ENCODE measurements at places on chromosomes 13 and 19. TPM values are rescaled to one million over a fixed set of nuclear protein-coding genes. Genes with fewer than 3 reads are reported as not detected.

- no peak overlapping the region for H3K4me3 ChIP-seq
- DNase-seq, result no peak
- no peaks in the 10 kb centered on the region for H3K4me1 ChIP-seq
- H3K36me3 ChIP-seq, result no peaks in the 10 kb centered on the region
Observed at GRCh38 chr19:3857449-3858003, 11.3 kb downstream of the ZFR2 start.

DNA sequence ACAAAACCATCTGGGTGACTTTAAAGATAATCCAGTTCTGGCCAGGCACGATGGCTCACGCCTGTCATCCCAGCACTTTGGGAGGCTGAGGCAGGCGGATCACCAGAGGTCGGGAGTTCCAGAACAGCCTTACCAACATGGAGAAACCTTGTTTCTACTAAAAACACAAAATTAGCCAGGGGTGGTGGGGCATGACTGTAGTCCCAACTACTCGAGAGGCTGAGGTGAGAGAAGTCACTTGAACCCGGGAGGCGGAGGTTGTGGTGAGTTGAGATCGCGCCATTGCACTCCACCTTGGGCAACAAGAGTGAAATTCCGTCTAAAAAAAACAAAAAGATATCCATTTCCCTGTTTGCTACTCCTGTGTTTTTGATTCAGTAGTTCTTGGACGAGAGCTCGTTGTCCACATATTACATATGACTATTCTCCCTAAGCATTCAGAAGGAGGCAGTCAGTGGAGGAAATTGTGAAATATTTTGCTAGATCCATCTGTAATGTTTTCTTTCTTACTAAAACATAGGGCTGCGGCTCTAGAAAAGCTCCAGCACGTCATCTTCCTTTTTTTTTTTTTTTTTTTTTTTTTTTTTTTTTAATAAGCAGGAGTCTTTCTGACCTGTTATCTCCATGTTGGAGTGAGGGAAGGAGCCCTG is 33.6 kb downstream of the ZNF701 start:
- H3K36me3 ChIP-seq, result no peaks in the 10 kb centered on the region
- no peak overlapping the region for H3K27ac ChIP-seq
- H3K27me3 ChIP-seq, result no peaks in the 10 kb centered on the region

DNA sequence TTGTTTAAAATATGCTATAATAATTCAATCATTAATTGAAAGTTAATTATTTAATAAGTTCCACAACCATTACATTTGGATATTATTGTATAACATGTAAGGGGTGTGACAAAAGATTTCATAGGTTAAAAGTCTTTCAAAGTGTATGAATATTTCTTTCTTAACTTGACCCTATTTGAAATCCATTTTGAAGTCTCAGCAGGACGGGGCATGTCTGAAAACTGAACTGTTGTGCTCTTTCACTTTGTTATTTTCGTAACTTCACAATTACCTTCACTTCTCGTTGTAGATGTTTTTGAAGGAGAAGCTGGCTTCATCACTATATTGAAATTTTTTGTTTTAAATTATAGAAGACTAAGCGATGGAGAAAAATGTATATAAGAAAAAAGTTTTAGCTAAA is 1775.7 kb downstream of the PCDH9 start:
- no peaks in the 10 kb centered on the region for H3K27me3 ChIP-seq
- no peaks in the 10 kb centered on the region for H3K4me1 ChIP-seq
- no peak overlapping the region for H3K27ac ChIP-seq
- H3K4me3 ChIP-seq, result no peak overlapping the region
- no peak for DNase-seq

- no peak overlapping the region for H3K27ac ChIP-seq
- H3K27me3 ChIP-seq, result peaks cover 76% of the 10 kb centered on the region
- H3K4me3 ChIP-seq, result no peak overlapping the region
Observed at GRCh38 chr19:49427855-49428546, 2.8 kb downstream of the GFY start.

- H3K27me3 ChIP-seq, result no peaks in the 10 kb centered on the region
- H3K36me3 ChIP-seq, result no peaks in the 10 kb centered on the region
- H3K27ac ChIP-seq, result no peak overlapping the region
- H3K4me1 ChIP-seq, result no peaks in the 10 kb centered on the region
- DNase-seq, result no peak
- no peak overlapping the region for H3K4me3 ChIP-seq
Observed at GRCh38 chr13:21336609-21337349, 122.3 kb downstream of the ZDHHC20 start.

- H3K36me3 ChIP-seq, result no peaks in the 10 kb centered on the region
- no peak within 1 kb of the TSS for H3K27ac ChIP-seq
- DNase-seq, result peak; percentile 87
- H3K4me3 ChIP-seq, result peak within 1 kb of the TSS; percentile 54
- H3K27me3 ChIP-seq, result no peaks in the 10 kb centered on the region
Observed at GRCh38 chr19:35868172-35868822, at the start of gene APLP1. TSS of gene APLP1 (plus strand) at chr19:35868574. CDS start at chr19:35868637, 63 bp downstream.

GRCh38 chr13:51794964-51795363 is 9.0 kb downstream of the DHRS12 start:
- H3K4me3 ChIP-seq, result no peak overlapping the region
- no peaks in the 10 kb centered on the region for H3K4me1 ChIP-seq
- no peaks in the 10 kb centered on the region for H3K27me3 ChIP-seq
- no peaks in the 10 kb centered on the region for H3K36me3 ChIP-seq
- H3K27ac ChIP-seq, result no peak overlapping the region
- DNase-seq, result no peak

DNA sequence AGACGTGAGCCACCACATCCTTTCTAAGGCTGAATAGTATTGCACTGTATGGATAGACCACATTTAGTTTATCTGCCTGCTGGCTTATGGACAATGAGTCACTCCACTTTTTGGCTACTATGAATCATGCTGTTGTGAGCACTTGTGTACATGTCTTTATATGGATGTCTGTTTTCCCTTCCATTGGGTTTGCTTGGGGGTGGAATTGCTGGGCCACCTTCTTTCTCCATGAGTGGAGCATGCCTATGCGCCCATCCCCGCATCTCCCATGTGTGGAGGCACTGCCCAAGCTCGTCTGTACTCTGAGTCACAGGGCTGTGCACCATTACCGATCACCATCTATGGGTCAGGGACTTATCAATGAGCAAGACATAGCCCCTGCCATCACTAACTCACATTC is 127.2 kb upstream of the GJB6 start:
- no peaks in the 10 kb centered on the region for H3K36me3 ChIP-seq
- DNase-seq, result no peak
- H3K27ac ChIP-seq, result no peak overlapping the region
- H3K27me3 ChIP-seq, result no peaks in the 10 kb centered on the region
- H3K4me3 ChIP-seq, result no peak overlapping the region

- no peak overlapping the region for H3K27ac ChIP-seq
- no peak overlapping the region for H3K4me3 ChIP-seq
- no peaks in the 10 kb centered on the region for H3K4me1 ChIP-seq
- DNase-seq, result no peak
- no peaks in the 10 kb centered on the region for H3K27me3 ChIP-seq
Observed at GRCh38 chr13:113641426-113641825, 16.6 kb downstream of the ATP4B start.

- H3K4me1 ChIP-seq, result no peaks in the 10 kb centered on the region
- no peaks in the 10 kb centered on the region for H3K36me3 ChIP-seq
- no peak overlapping the region for H3K27ac ChIP-seq
- H3K4me3 ChIP-seq, result no peak overlapping the region
- no peaks in the 10 kb centered on the region for H3K27me3 ChIP-seq
Observed at GRCh38 chr13:38902551-38902950, 88.1 kb downstream of the STOML3 start.

- H3K27me3 ChIP-seq, result peaks cover 10% of the 10 kb centered on the region
- DNase-seq, result no peak
- peak overlapping the region; percentile 1 for H3K4me3 ChIP-seq
- H3K36me3 ChIP-seq, result no peaks in the 10 kb centered on the region
- H3K27ac ChIP-seq, result no peak overlapping the region
Observed at GRCh38 chr13:23902975-23903905, 5.9 kb upstream of the C1QTNF9B start.

- no peak overlapping the region for H3K4me3 ChIP-seq
- no peak overlapping the region for H3K27ac ChIP-seq
- H3K36me3 ChIP-seq, result peaks cover 21% of the 10 kb centered on the region
- DNase-seq, result no peak
- H3K27me3 ChIP-seq, result no peaks in the 10 kb centered on the region
Observed at GRCh38 chr19:43731346-43731745, 15.5 kb downstream of the IRGC start.

DNA sequence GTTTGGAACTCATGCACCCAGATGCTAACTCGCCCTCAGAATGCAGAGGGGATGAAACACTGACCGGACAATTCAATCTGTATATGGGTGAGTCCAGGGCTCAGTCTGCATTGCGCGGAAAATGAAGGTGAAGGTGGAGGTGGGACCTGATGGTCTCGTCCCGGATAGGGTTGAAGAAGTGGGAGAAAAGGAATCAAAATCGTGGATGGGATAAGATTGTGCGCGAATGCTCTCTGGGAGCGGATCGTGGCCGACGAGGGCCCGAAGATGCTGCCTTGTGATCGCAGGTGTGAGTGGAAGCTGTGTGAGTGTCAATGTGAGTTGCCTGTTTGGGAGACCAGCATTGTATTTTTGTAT is 594 bp upstream of the ZNF850 start:
- H3K36me3 ChIP-seq, result no peaks in the 10 kb centered on the region
- H3K27ac ChIP-seq, result no peak overlapping the region
- peaks cover 10% of the 10 kb centered on the region for H3K4me1 ChIP-seq
- H3K4me3 ChIP-seq, result peak overlapping the region; percentile 73

DNA sequence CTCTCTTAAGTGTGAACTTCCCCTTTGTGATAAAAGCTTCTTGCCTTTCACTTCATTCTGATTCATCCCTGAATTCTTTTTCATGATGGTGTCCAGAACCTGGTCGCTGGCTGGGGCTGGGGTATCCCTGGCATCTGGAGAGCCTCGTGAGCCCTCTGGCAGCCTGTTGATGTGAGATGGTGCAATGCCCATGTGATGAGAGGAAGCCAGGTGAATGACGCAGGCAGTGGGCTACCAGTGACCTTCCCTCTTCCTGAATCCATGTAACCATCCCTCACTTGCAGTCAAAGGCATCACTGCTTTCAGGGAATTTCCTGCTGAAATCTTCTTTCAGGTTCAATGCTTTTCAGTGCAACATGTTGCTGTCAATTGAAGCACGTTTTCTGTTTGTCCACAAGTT is 158.6 kb upstream of the SLC10A2 start:
- no peaks in the 10 kb centered on the region for H3K36me3 ChIP-seq
- no peaks in the 10 kb centered on the region for H3K27me3 ChIP-seq
- DNase-seq, result no peak
- H3K4me1 ChIP-seq, result no peaks in the 10 kb centered on the region
- H3K4me3 ChIP-seq, result no peak overlapping the region
- no peak overlapping the region for H3K27ac ChIP-seq

- peaks cover 79% of the 10 kb centered on the region for H3K4me1 ChIP-seq
- H3K27ac ChIP-seq, result peak overlapping the region; percentile 37
- no peak for DNase-seq
- H3K4me3 ChIP-seq, result no peak overlapping the region
Observed at GRCh38 chr19:10742476-10742875, 24.6 kb downstream of the DNM2 start.

DNA sequence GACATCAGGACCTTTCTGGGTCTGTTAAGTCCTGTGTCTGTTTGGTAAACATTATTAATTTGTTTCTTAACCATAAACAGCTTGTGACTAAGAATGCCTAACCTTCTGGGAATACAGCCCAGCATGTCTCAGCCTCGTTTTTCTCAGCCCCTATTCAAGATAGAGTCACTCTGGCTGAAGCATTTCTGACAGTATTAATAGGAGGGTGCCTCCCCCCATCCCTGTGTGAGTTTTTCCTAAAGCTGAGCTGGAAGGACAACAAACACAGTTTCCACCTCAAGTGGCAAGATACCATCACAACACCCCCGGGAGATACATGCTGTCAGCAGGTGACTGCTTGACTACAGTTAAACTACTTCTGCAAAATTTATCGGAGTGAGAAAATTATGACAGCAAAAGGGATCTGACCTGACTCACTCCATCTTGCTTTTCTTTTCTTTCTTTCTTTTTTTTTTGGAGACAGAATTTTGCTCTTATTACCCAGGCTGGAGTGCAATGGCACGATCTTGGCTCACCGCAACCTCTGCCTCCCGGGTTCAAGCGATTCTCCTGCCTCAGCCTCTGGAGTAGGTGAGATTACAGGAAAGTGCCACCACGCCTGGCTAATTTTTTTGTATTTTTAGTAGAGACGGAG is 59.3 kb upstream of the ABCC4 start:
- H3K27ac ChIP-seq, result no peak overlapping the region
- H3K4me1 ChIP-seq, result peaks cover 2% of the 10 kb centered on the region
- H3K27me3 ChIP-seq, result no peaks in the 10 kb centered on the region
- no peak overlapping the region for H3K4me3 ChIP-seq
- no peaks in the 10 kb centered on the region for H3K36me3 ChIP-seq
- DNase-seq, result no peak

DNA sequence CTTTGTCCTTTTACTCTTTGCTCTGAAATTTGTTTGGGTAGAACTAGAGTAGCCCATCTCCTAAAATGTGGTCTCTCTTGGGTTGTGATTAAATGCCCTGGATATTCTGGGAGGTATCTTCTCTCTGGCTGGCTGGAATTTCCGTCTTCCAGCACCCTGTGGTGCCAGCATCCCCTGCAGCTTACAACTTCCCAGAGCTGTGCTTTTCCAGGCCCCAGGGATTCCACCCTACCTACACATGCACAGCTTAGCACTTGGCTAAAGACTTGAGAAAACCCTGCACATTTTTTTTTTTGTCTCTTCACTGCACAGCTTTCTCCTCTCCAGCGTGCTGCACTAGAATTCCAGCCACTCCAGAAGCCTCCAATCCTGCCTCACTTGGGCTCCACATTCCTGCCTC is 334.7 kb downstream of the IRS2 start:
- no peaks in the 10 kb centered on the region for H3K27me3 ChIP-seq
- H3K4me3 ChIP-seq, result no peak overlapping the region
- H3K4me1 ChIP-seq, result no peaks in the 10 kb centered on the region
- DNase-seq, result no peak
- H3K27ac ChIP-seq, result no peak overlapping the region

DNA sequence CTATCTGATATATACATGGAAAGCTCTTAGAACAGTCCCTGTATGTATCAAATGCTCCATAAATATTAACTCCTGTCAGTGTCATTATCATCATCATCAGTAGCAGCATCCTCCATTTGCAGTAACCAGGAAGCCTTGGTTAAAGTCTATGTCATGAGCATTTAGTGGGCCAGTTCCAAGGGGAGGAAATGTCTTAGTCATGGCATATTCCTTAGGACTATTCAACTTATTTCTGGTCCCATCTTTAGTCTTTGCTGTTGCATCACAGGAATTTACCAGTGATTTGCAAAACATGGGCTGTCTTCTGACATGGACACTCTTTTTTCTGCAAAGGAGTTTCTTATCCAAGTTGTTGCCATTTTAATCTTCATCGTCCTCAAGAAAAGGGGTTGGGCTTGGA is 98.4 kb downstream of the WDFY2 start:
- no peaks in the 10 kb centered on the region for H3K36me3 ChIP-seq
- DNase-seq, result no peak
- H3K4me3 ChIP-seq, result no peak overlapping the region
- H3K4me1 ChIP-seq, result no peaks in the 10 kb centered on the region
- no peaks in the 10 kb centered on the region for H3K27me3 ChIP-seq

SSC5D gene
- 3.8 TPM for total RNA-seq

CD33 gene
- total RNA-seq, result 1.8 TPM

SIAH3 gene
- total RNA-seq, result not detected

TSEN34 gene
- 21.6 TPM for total RNA-seq

WDR62 gene
- 16.2 TPM for total RNA-seq
